Left ventricle myocardium inferior (tissue), 1 donor: ENCODE measurements at places on chromosomes 2 and 18. TPM values are rescaled to one million over a fixed set of nuclear protein-coding genes. Genes with fewer than 3 reads are reported as not detected.
A peak's percentile ranks its signal among the peaks of the same experiment; 100 is the strongest.

SNTG2 gene
- 0.47 TPM for total RNA-seq

IL36A gene
- total RNA-seq, result not detected

RTP5 gene
- not detected for total RNA-seq

TTC39C gene
- total RNA-seq, result 4.6 TPM

LOXL3 gene
- total RNA-seq, result 4.7 TPM

SLC23A3 gene
- 0.58 TPM for total RNA-seq

REG3A gene
- total RNA-seq, result not detected

APOB gene
- total RNA-seq, result 9.1 TPM

TFCP2L1 gene
- 0.14 TPM for total RNA-seq

FAM228A gene
- 0.11 TPM for total RNA-seq

CTAGE1 gene
- not detected for total RNA-seq

OST4 gene
- total RNA-seq, result 354 TPM

GRCh38 chr18:33156906-33157470 is 283.5 kb downstream of the CCDC178 start:
- H3K36me3 ChIP-seq, result no peaks in the 10 kb centered on the region
- H3K4me3 ChIP-seq, result no peak overlapping the region
- no peaks in the 10 kb centered on the region for H3K27me3 ChIP-seq

GRCh38 chr2:204282525-204282924 is 262.8 kb upstream of the PARD3B start:
- peaks cover 25% of the 10 kb centered on the region for H3K27me3 ChIP-seq
- no peaks in the 10 kb centered on the region for H3K4me1 ChIP-seq
- no peak overlapping the region for H3K4me3 ChIP-seq
- H3K27ac ChIP-seq, result no peak overlapping the region

- H3K4me3 ChIP-seq, result no peak overlapping the region
- no peaks in the 10 kb centered on the region for H3K27me3 ChIP-seq
- DNase-seq, result no peak
- no peaks in the 10 kb centered on the region for H3K36me3 ChIP-seq
- H3K4me1 ChIP-seq, result no peaks in the 10 kb centered on the region
Measured at GRCh38 chr2:197348721-197349360, 38.3 kb upstream of the ANKRD44 start.

GRCh38 chr18:770583-770961 is 41.5 kb downstream of the YES1 start:
- no peak for DNase-seq
- H3K36me3 ChIP-seq, result no peaks in the 10 kb centered on the region
- peaks cover 18% of the 10 kb centered on the region for H3K4me1 ChIP-seq
- no peaks in the 10 kb centered on the region for H3K27me3 ChIP-seq
- H3K27ac ChIP-seq, result no peak overlapping the region

DNA sequence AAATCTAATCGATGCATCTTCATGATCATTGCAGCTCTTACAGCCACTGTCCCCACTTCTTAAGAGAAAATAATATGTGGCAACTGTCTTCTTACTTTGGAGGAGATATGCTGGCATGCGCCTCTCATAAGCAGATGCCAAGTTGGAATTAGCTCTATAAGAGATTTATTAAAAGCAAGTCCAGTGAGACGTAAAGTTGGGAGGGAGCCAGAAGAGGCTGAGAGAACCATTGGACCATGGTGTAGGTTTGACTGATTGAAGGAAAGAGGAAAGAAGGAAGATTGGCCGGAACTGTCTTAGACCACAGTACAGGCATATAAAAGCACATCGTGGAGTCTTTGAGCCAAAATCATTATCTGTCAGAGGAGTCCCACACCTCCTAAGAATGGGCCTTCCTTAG is 265.7 kb upstream of the ZC3H15 start:
- no peaks in the 10 kb centered on the region for H3K4me1 ChIP-seq
- H3K4me3 ChIP-seq, result no peak overlapping the region
- H3K27ac ChIP-seq, result no peak overlapping the region
- no peaks in the 10 kb centered on the region for H3K36me3 ChIP-seq

DNA sequence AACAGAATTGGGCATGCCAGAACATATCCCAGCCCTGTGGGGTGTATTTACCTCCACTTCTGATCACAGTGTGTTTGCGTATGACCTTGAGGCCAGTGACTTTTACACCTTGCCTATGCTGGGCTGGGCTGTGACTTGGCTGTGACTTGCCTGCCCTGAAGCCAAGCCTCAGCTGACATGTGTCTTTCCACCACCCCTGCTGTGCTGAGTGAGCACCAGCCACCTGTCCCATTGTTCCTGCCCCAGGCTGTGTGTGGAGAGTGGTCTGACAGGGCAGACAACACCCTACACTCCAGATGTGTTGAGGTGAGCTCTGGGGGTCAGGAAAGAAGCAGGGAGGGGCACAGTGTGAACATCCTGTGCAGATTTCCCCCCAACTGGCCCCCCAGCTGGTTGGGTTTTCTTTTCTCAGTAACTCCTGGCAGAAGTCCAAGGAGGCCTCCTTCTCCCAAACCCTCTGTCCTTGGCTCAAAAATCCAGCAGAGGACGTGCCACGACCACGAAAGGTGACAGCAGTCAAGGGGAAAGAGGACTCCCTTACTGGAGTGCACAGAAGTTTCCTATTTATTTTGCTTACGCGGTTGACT is 5.1 kb upstream of the STEAP3 start:
- peaks cover 11% of the 10 kb centered on the region for H3K4me1 ChIP-seq
- peak overlapping the region; percentile 16 for H3K27ac ChIP-seq
- no peaks in the 10 kb centered on the region for H3K36me3 ChIP-seq

GRCh38 chr2:113228351-113228750 is 50.4 kb downstream of the PAX8 start:
- no peak for DNase-seq
- H3K27me3 ChIP-seq, result no peaks in the 10 kb centered on the region
- H3K36me3 ChIP-seq, result no peaks in the 10 kb centered on the region
- H3K27ac ChIP-seq, result no peak overlapping the region
- H3K4me1 ChIP-seq, result peaks cover 32% of the 10 kb centered on the region
- H3K4me3 ChIP-seq, result no peak overlapping the region

DNA sequence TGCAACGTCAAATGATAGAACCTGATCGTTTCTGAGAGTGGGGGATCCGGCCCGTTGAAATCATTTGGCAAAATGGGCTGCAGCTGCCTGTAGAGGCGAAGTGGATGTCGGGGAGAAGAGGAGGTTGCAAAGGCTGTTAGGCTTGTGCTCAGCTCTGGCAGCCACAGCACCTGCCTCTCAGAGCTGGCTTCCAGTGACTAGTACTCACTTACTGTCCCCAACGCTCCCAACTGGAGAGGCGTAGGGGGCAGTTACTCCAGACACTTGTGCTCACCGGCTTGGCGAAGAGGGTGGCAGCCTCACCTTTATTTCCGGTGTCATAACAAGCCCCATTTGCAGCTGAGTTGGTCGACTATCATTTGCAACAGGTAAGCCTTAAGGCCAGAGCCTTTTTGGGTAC is 37.9 kb downstream of the NCK2 start:
- H3K4me1 ChIP-seq, result peaks cover 76% of the 10 kb centered on the region
- H3K27ac ChIP-seq, result no peak overlapping the region
- no peak for DNase-seq
- H3K4me3 ChIP-seq, result no peak overlapping the region
- no peaks in the 10 kb centered on the region for H3K36me3 ChIP-seq
- no peaks in the 10 kb centered on the region for H3K27me3 ChIP-seq

- no peak overlapping the region for H3K4me3 ChIP-seq
- peaks cover 37% of the 10 kb centered on the region for H3K4me1 ChIP-seq
- H3K36me3 ChIP-seq, result peaks cover 1% of the 10 kb centered on the region
- no peak overlapping the region for H3K27ac ChIP-seq
- no peak for DNase-seq
Measured at GRCh38 chr2:201261471-201261870, 1.1 kb downstream of the CASP8 start.

GRCh38 chr2:15023221-15023620 is 390.7 kb downstream of the LRATD1 start:
- H3K27me3 ChIP-seq, result no peaks in the 10 kb centered on the region
- no peak overlapping the region for H3K27ac ChIP-seq
- H3K4me3 ChIP-seq, result no peak overlapping the region
- H3K36me3 ChIP-seq, result no peaks in the 10 kb centered on the region

DNA sequence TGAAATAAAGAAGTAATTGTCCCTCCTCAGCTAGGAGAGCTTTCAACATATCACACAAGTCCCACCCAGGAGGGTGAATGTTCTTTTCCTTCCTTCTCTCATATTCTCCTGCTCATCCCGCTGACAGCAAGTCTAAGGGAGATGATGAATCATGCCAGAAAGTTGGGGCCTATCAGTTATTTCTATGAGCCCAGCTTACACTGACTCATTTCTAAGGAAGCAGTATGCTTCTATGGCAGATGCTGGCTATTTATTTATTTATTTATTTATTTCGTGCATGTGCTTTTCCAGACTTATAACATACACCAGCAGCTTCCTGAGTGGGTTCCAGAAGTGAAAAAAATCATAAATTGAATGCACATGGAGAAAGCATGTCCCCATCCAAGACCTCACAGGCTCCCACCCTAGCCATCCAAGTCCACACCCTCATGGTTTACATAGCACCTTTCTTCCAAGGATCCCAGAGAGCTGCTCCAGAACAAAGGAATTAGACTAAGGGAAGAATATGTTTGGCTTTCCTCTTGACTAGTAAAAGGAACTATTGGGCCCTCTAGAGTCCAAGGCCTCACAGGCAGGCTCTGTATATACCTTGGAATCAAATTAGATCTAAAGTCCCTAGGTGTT is 1074.2 kb upstream of the ZEB2 start:
- H3K27me3 ChIP-seq, result no peaks in the 10 kb centered on the region
- no peak overlapping the region for H3K27ac ChIP-seq
- no peaks in the 10 kb centered on the region for H3K4me1 ChIP-seq
- H3K4me3 ChIP-seq, result no peak overlapping the region

DNA sequence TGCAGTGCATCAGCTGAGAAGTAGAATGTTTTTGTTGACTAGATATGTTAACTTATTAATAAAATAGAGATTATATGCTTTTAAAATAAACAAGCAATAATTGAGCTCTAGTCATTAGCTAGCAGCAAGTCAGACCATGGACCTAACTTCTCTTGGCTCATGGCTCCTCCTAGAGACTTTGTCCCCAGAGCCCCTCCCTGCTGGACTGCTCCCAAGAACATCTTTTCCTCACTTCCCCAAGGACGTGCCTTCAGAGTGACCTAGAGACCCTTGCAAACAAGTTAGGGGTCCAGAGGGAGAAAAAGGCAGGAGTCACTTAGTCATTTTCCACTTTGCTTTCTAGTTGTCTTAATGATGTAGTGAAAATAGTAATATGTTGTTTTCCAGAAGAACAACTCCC is 312.5 kb upstream of the NRP2 start:
- no peaks in the 10 kb centered on the region for H3K27me3 ChIP-seq
- no peak overlapping the region for H3K4me3 ChIP-seq
- H3K4me1 ChIP-seq, result peaks cover 4% of the 10 kb centered on the region
- peak; percentile 16 for DNase-seq
- no peak overlapping the region for H3K27ac ChIP-seq

GRCh38 chr2:84846741-84847142 is 34.1 kb downstream of the TRABD2A start:
- H3K27ac ChIP-seq, result no peak overlapping the region
- H3K36me3 ChIP-seq, result no peaks in the 10 kb centered on the region
- DNase-seq, result no peak
- no peak overlapping the region for H3K4me3 ChIP-seq
- H3K27me3 ChIP-seq, result no peaks in the 10 kb centered on the region

DNA sequence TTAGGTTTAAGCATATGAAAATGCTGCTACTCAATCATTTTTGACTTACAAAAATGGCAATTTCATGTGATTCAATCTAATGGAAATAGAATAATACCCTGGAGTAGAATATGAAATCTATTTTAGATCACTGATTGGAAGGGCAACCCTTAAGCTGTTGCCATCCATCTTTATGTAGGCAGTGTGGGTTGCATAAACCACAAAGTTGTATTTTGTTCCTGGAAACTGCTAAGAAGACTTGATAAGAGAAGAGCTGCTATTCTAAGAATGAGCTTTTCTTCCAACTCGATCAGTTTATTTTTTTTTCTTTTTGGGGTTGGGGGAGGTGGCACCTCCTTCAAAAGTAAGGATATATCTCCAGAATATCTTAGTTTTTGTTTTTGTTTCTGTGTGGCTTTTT is 60.2 kb downstream of the CAVIN2 start:
- H3K4me3 ChIP-seq, result no peak overlapping the region
- H3K27ac ChIP-seq, result no peak overlapping the region

GRCh38 chr18:50627594-50628532 is 68.0 kb downstream of the MAPK4 start:
- no peak overlapping the region for H3K4me3 ChIP-seq
- DNase-seq, result no peak
- no peaks in the 10 kb centered on the region for H3K27me3 ChIP-seq
- H3K27ac ChIP-seq, result peak overlapping the region; percentile 54

GRCh38 chr2:186687807-186688211 is 6.1 kb upstream of the FAM171B start:
- no peak overlapping the region for H3K27ac ChIP-seq
- DNase-seq, result no peak
- H3K27me3 ChIP-seq, result no peaks in the 10 kb centered on the region

- no peaks in the 10 kb centered on the region for H3K27me3 ChIP-seq
- no peaks in the 10 kb centered on the region for H3K36me3 ChIP-seq
- H3K4me1 ChIP-seq, result peaks cover 10% of the 10 kb centered on the region
- no peak overlapping the region for H3K27ac ChIP-seq
Measured at GRCh38 chr2:236758406-236758805, 188.8 kb downstream of the ACKR3 start.

DNA sequence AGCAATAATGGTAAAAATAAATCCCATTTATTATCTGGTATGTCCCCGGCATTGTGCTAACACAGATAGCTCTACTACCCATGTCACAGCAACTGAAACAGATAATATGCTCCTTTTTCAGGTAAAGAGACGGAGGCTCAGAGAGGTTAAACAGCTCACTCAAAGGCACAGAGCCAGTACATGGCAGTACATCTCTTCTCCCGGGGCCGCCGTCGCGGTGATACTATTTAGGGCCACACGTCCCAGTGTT is 693 bp upstream of the PDK1 start:
- peaks cover 41% of the 10 kb centered on the region for H3K4me1 ChIP-seq
- no peaks in the 10 kb centered on the region for H3K27me3 ChIP-seq
- H3K36me3 ChIP-seq, result peaks cover 8% of the 10 kb centered on the region
- DNase-seq, result no peak

DNA sequence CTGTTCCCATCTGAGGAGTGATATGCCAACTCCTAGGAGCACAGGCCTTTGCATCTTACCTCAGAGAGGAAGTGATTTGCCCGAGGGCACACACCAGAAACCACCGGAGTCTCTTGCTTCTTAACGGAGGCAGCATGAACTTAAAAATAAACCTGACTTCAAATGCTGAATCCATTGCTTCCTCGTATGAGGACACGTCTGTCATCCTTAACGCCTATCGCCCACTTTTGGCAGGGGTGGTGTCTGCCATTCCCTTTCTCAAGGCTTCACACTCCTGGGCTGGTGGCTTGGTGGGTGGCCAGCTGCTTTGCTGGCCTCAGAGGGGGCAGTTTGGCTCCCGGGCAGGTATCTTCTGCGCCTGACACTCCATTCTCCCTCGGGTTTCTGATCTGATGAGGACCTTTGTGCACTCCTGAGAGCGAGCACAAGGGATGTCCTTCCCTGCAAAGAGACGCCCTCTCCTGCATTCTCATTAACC is 1.1 kb upstream of the PREB start:
- H3K27me3 ChIP-seq, result no peaks in the 10 kb centered on the region
- no peak for DNase-seq
- no peak overlapping the region for H3K4me3 ChIP-seq
- H3K27ac ChIP-seq, result peak overlapping the region; percentile 94
- peaks cover 23% of the 10 kb centered on the region for H3K36me3 ChIP-seq
- peaks cover 23% of the 10 kb centered on the region for H3K4me1 ChIP-seq
